ENCODE measurements at places on chromosomes 2 and 18.

DNA sequence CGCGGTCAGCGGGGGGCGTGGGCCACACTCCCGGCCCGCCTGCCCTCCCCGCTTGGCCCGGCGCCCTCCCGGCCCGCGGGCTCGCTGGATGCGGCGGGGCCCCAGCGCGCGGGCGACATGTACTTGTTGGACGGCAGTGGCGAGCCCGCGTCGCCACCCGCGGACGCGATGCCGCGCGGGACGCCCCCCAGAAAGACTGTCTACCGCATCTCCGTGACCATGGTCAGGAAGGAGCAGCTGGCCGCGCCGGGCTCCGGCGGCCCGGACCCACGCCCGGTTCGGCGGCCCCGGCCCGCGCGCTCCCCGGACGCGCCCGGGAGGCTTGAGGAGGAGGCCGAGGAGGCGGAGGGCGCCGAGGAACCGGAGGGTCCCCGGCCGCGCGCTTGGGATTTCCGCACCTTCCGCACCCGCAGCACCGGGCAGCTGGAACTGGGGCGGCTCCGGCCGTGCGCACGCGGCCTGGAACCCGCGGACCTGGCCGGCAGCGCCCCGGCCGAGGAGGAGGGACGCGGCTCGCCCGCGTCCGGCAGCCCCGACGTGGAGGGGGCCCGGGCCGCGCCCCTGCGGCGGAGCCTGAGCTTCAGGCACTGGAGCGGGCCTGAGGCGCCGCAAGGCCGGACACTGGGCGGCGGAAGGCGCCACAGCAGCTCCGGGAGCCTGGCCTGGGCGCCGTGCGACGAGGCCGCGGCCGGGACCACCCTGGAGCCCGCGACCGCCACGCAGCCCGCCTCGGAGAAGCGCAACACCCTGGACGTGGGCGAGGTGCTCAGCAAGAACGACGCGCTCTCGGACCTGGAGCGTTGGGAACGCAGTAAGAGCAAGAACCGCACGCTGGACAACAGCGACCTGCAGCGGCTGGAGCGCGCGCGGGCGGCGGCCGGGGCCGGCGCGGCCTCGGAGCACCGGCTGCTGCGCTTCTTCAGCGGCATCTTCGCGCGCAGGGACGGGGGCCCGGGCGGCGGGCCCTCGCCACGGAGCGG lies 176.4 kb downstream of the AGAP1 start:
- DNase-seq, result no peak

GRCh38 chr2:163475815-163476214 lies 260.0 kb downstream of the FIGN start:
- no peak for DNase-seq

DNA sequence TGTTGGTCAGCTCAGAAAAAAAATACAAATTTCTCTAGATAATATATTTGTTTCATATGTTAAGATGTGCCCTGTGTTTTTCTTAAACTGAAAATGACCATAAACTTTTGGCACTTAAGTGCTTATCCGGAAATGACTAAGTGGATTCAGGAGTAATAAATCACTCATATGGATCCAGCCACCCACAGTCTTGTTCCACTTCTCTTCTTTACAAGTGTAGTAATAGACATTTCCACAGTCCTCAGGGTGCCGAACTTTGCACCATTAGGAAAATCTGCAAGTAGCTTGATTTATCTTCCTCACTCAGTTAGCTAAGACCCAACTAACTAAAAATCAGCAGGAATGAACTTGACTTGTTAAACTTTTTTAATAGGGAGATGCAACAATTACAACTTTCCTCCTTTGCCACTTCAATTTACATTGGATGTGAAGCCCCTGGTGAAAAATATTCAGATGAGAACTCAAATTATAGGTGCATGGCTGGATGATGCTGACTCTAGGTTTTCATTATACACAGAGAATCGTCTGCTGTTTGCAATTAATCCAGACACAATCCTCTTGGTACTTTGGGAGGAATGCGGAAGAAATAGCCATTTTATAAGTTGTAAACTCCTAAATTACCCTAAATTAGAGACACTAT lies 322.5 kb downstream of the ARHGAP15 start:
- no peak for DNase-seq

- no peak for DNase-seq
Observed at GRCh38 chr2:52968043-52968442, 799.6 kb upstream of the CHAC2 start.

GRCh38 chr2:183125659-183126341 lies 1.6 kb downstream of the NUP35 start:
- DNase-seq, result no peak

DNA sequence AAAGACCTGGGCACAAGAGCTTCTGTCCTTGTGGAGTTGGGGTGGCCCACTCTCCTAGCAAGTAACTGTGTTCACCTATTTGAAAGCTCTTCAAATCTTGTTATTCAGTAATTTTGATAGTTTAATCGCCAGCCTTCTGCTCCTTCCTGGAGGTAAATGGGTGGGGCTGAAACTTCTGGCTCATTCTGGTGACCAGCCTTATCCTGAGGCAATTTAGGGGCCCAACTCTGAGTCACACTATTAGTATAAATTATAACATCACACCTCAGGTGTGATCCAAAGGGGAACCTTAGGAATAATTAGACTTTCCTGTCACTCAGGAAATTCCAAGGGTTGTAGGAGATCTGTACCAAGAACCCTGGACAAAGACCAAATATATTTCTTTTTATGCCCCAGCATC lies 255.8 kb upstream of the RGPD4 start:
- no peak for DNase-seq

DNA sequence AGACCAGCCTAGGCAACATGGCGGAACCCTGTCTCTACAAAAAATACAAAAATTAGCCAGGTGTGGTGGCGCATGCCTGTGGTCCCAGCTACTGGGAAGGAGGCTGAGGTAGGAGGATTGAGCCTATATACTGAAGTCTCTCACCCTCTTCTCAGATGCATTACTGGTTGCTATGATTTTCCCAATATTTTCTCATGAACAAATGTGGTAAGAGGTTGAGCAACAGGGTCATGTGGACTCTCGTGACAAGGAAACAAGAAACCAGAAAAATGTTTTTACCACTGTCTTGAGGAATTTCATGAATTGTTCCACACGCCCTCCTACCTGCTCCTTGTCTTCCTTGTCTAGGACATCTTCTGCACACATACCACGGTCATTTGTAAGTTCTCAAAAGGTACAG lies 12.4 kb downstream of the LMAN2L start:
- no peak for DNase-seq

DNA sequence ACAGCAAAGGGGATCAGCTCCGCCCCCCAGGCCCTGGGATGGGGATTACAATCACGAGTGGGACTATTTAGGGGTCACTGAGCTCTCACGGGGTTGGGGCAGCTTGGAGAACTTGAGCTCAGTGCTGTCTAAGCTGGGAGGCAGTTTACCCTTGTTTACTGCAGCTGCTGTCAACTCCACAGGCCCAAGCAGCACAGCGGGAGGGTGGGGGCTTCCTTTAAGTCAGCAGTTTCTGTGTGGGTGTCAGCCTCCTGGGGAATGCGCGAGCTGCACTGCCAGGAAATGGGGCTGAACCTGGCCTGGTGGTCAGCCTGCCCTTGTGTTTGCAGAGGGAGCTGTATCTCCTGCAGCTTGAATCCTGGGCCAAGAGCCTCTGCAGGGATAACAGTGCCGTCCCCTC lies 29.8 kb downstream of the TOGARAM2 start:
- peak; percentile 64 for DNase-seq

DNA sequence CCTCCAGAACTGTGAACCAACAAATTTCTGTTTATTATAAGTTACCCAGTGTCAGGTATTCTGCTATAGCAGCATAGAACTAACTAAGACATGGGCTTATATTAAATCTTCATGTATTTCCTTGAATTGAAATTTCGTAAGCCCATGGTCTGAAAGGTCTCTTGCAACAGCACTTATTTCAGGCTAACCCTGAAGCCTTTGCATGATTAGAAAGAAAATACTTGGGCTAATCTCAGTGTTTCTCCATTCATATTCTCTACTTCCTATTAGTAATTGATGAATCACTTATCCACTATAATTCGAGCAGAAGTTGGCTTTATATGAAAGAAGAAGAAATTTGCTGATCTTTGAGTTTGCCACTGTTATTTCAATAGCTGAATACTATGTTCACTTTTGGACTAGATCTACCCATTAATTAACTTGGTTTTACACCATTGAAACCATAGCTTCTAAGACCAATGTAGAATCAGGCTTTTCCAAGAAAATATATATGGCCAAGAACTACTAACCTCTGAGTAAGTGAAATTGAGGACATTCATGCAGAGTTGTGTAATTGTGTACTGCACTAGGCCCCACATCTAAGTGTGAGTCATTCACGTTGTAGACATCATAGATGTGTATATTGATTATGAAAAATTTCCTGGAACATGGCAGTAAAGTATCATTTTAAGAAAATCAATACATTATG lies 731.6 kb downstream of the SOCS6 start:
- DNase-seq, result no peak

DNA sequence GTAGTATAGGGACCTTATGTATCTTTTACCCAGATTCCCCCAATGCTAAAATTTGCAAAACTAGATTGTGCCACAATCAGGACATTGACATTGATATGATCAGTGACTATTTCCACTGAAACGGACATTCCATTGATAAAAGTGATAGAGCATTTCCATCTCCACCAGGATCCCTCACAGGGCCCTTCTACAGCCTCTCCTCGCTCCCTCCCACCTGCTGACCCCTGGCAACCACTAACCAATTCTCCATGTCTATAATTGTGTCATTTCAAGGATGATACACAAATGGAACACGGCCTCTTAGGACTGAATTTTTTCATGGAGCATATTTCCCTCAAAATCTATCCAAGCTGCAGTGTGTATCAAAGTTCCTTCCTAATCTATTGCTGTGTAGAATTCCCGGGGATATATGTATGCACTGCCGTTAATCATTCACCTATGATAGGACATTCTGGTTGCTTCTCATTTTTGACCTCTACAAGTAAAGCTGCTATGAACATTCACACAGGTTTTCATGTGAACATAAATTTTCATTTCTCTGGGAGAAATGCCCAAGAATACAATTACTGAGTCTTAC lies 67.3 kb downstream of the UXS1 start:
- no peak for DNase-seq

DNA sequence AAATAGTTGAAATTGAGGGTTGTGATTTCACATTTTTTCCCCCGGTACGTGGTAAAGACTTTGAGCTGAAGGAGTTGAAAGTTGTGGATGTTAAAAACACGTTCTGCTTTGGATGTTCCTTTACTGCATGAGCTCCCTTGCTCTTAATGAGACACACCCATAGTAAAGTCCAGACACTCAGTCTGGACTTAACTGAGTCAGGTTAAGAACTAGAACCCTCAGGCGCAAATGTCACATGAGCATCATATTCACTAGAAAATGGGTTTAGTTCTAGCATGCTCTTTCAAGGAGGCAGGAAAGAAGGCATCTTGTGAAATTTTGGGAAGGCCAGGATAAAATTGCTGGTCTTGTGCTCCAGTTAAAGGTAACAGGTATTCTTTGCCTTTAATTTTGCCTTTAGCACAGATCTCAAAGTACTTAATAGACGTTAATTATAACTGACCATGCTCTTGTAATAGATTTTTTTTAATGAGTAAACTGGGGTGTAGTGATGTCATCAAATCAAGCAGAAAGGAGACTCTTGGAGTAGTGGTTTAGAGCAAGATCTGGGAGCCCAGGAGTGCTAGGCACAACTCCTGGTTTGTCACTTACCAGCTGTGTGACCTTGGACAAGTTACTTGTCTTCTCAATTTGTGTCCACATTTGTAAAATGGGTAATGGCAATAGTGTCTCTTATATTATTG lies 20.6 kb downstream of the ITGA6 start:
- DNase-seq, result no peak

DNA sequence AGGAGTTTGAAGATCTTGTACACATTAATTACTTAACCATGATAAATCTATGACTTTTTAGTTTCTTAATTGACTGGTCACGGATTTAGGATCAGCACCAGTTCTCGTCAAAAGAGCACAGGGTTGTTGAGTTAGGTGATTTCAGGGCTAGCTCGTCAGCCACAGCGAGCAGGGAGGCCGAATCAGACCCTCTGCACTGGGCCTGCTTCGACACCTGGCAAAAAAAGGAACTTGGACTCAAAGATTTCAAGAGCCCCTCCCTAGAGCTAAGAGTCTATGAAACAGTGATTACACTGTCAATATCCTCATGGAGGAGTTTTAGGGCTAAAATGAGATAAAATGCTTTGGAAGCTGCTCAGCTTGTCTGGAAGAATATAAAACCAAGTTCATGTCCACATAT lies 4.6 kb upstream of the SERTAD2 start:
- no peak for DNase-seq

GRCh38 chr2:100416397-100416934 lies 1.0 kb downstream of the CHST10 start:
- no peak for DNase-seq

DNA sequence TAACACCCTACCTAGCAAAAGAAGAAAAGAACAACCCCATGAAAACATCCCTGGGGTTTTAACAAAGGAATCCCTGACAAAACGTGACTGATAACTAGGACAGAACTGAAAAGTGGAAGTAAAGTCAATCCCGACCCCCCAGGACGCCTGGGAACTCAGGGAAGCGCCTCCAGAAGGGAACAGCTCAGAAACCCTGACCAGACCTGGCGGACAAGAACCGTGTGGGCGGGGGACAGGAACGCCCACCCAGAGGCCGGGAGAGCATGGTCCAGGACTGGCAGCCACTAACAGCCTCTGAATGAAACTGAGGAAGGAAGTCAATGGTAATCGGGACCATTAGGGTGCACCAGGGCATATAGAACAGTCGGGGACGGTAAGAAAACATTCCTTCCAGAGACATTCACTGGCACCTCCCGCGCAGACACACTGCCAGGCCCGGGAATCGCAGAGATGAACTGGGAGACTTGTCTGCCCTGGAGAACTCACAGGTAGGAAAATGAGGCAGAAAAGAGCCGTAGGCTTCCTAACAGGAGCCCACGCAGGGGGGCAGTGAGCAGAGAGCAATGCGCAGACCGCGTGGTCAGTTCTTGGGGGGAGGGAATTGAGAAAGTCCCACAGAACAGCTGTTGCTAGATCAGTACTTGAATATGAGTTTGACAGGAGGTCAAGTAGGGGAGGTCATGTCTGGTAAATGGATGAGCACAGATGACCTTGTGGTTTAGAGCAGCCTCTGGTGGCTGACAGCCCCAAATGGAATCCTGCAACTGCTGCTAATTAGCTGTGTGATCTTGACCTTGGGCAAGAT lies 1.3 kb upstream of the TBC1D8 start:
- peak; percentile 46 for DNase-seq

GRCh38 chr18:7850446-7850845 lies 283.3 kb downstream of the PTPRM start:
- no peak for DNase-seq

DNA sequence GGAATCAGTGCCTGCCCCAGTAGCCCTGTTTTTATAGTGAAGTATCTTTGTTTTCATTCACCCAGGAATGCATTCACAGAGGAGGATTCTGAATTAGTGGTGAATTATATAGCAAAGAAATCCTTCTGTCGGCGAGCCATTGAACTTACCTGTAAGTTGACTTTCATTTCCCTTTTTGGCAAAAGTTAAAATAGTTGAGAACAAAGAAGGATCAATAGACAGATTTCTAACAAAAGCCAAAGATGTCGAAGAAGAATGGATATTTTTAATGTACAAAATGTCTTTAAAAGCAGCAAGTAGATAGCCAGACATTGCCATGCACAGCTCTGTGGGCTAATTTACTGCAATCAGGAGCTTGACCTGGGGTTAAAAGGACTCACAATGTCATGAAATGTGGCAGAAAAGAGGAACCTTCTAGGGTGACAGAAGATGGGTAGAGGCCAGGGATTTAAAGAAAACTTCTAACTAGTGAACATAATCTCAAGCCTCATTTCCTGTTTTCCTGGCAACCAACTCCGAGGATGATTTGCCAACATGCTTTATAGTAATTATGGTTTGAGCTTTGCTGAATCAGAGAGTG lies 53.8 kb upstream of the TMEM87B start:
- DNase-seq, result peak; percentile 17
